ENCODE measurements at places on chromosomes 6 and 20. TPM values are rescaled to one million over a fixed set of nuclear protein-coding genes. Genes with fewer than 3 reads are reported as not detected.

- DNase-seq: no peak
Observed at GRCh38 chr6:88492824-88493223, 326.7 kb upstream of the CNR1 start.

DNA sequence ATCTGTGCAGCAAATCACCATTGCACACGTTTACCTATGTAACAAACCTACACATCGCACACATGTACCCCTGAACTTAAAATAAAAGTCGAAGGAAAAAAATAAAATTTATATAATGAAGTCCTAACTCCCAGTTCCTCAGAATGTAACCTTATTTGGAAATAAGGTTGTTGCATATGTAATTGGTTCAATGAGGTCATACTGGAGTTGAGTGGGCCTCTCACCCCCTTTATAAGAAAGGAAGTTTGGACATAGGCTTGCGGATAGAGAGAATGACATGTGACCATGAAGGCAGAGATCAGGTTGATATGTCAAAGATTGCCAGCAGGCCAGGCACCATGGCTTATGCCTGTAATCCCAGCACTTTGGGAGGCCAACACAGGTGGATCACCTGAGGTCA is 16.1 kb upstream of the ZBTB22 start:
- no peak for DNase-seq

ABRACL gene
- total RNA-seq: 20.8 TPM

DNA sequence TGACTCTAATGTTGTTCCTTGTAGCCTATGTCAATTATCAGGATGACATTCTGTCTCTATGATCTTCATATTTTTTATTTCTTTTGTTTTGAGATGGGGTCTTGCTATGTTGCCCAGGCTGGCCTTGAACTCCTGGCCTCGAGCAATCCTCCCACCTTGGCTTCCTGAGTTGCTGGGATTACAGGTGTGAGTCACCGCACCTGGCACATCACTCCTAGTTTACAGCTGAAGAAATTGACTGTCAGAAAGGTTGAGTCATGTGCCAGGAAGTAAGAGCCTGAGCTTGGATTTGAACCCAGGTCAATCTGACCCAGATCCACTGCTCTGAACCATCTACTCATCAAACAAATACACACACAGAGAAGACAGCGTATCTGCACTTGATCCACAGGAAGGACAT is 14.4 kb downstream of the PPP1R3G start:
- DNase-seq: no peak

DNA sequence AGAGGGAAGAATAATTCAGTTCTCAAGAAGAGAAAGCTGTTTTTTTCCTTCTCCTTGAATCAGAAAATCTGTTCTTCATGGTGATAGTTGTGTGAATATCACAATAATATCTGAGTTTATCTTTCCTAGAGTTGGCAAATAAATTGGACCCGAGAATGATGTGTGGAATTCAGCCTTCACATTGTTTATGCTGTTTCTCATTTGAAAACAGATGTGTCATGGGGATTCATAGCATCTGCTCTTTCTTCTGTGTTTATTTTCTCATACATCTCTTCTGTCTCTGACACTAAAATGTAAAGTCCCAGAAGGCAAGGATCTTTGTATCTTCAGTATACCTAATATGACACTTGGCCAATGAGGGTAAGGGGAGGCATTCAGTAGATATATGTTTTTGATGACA is 103.6 kb upstream of the SGK1 start:
- DNase-seq: no peak

EMILIN3 gene
- total RNA-seq: not detected

MTFR2 gene
- 2.5 TPM for total RNA-seq

- no peak for DNase-seq
Observed at GRCh38 chr6:39424831-39425230, 102.3 kb upstream of the KCNK16 start.

All from omental fat pad (tissue), 4 donors.